ENCODE measurements at places on chromosomes 2 and 18.

DNA sequence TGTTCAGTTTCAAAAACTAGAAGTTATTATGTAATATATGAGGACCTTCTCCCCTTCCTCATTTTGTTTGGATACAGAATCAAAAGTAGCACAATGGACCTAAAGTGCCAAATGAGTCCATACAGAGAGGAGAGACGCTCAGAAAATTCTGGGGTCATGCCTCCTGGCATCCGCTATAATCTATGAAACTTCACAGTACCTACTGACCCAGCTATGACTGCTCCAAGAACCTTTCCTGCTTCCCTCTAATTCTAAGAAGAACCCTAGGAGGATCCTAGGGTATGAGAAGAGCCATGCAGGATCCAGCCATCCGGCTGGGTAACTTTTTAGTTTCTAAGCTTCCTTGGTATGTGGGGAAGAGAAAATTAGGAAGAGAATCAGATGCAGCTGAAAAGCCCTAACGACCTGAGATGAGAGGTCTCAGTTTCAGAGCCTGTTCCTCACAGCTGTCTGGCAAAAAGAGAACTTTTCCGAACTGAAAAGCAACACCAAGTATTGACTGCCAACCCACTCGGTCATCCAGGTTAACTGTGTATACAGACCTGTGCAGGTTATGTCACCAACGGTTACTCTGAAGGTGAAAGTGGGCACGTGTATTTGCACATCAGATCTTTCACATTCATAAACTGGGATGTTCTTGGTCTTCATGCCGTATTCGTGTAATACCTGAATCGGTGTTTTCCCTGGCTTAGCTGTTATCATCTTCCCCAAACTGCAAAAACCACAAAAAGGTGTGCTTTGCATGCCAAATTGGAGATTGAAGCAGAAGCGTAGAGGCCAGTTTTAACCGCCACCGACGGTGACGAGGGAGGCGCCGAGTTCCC, 1.1 kb downstream of the PRKRA start:
- DNase-seq: peak; percentile 20

GRCh38 chr2:136232456-136233172, 114.7 kb upstream of the CXCR4 start:
- no peak for DNase-seq

DNA sequence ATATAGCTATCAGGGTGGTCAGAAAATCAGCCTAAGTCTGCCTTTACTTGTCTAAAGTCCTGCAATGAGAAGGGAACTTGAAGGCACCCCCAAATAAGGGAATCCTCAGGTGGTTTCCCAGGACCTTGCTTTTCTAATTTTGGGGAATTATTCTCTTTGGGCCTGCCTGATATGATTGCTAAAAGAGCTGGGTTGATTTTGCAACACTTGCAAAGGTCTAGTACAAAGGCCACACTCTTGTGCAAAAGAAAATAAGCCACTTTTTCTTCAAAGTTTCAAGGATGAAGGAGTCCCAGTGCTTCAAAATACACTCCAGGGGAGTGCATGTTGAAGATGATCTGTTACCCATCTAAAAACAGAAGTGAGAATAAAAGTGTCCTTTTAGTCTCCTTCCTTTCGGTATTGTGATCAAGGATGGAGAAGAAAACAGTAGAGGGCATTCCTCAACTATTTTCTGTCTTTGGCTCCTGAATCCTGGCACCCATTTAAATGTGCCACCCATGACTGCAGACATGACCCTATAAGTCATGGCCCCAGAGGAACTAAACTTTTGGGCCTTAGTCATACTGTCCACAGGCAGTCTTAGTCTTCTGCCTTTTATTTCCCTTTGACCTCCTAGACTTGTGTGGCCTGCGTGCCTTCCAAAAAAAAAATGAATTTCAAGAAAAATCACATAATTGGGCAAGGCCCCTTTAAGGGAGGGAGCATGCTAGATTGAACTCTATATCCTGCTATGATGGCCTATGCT, 5.1 kb downstream of the SULT1C3 start:
- no peak for DNase-seq

- DNase-seq: no peak
Measured at GRCh38 chr2:120682654-120683053, 53.0 kb upstream of the GLI2 start.

GRCh38 chr2:11505652-11506610, 27.9 kb upstream of the GREB1 start:
- DNase-seq: no peak

GRCh38 chr2:74745766-74746165, 88.2 kb upstream of the HK2 start:
- DNase-seq: no peak

DNA sequence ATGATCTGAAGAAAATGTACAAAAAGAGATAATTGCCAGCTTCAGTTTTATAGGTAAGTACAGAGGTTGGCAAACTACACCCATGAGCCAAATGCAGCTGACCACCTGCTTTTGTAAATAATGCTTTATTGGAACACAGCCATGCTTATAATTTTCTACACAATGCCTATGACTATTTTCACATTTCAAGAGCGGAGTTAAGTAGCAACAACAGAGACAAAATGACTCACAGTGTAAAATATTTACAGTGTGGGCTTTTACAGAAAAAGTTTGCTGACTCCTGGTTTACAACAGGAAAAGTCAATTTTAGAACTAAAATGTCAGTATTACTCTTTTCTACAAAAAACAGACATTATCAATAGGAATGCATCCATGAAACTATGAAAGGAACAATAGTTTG, 26.0 kb downstream of the CWC22 start:
- DNase-seq: no peak

All from stimulated activated naive CD8-positive, alpha-beta T cell treated with anti-CD3 and anti-CD28 coated beads, Interleukin-15, Interleukin-2, amounts not matched to agents 100 U/mL and 50 U/mL, for 24 hours (primary cell).